ENCODE measurements at places on chromosomes 5 and 9. TPM values are rescaled to one million over a fixed set of nuclear protein-coding genes. Genes with fewer than 3 reads are reported as not detected.

The NIM1K gene
- 0.07 TPM for total RNA-seq

The PPIC gene
- total RNA-seq = 40.7 TPM

The PCDHGA5 gene
- 0.64 TPM for total RNA-seq

The ARL10 gene
- 3.4 TPM for total RNA-seq

The ZBTB43 gene
- total RNA-seq = 54.7 TPM

The GKAP1 gene
- 0.34 TPM for total RNA-seq
